ENCODE measurements at places on chromosomes 5 and 9.

DNA sequence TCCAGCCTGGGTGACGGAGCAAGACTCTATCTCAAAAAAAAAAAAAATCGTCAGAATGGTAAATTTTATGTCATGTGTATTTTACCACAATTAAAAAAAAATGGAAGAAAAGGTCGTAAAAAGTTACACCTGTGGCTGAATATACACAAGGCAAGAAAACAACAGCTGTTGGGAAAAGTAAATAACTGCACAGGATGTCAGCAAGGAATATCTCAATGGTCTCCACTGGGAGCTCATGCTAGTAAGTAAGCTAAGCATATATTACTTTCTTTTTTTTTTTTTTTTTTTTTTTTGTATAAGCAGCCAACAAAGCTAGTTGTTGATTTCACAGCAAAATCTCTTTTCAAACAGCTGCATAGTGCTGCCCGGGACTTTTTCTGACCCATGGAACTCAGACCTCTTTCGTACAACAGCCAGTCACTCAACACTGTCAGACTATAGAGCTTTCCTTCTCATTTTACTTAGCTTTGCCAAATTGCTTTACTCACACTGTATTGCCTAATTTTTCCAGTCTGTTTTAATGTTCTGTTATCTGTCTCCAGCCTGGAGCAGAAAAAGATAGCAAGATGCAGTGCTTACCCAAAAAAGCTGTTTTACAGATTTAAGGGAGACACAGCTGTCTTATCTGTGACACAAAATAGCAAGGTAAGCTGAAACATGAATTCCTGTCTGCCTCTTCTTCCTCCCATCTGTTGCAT is 175.9 kb downstream of the ENC1 start:
- no peak for DNase-seq

DNA sequence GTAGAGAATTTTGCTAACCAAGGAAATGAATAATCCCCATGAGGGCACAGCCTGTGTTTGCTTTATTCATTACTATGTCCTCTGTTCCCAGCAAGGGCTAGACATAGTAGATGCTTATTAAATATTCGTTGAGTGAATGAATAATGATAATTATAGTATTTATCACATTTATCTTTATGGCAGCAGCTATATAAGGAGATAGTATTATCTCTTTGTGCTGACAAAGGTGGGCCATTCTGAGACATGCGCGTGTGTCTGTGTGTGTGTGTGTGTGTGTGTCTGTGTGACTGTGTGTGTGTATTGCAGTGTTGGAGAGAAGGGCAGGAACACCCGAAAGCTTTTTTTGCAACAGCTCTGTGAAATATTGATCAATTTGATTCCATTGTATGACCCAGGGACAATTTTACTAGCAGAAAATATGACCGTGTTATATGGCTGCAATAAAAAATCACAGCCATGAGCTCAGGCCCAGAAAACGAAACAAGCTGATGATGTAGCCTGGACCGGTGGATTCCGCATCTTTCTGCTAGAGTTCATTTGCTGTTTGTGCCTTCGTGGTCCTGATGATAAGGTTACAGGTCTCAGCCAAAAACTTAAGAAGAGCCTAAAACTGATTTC is 39.8 kb downstream of the ZNF618 start:
- no peak for DNase-seq

- DNase-seq: no peak
Observed at GRCh38 chr9:14395317-14396082, 81.6 kb upstream of the NFIB start.

- no peak for DNase-seq
Observed at GRCh38 chr9:12719431-12719830, 26.2 kb downstream of the TYRP1 start.

DNA sequence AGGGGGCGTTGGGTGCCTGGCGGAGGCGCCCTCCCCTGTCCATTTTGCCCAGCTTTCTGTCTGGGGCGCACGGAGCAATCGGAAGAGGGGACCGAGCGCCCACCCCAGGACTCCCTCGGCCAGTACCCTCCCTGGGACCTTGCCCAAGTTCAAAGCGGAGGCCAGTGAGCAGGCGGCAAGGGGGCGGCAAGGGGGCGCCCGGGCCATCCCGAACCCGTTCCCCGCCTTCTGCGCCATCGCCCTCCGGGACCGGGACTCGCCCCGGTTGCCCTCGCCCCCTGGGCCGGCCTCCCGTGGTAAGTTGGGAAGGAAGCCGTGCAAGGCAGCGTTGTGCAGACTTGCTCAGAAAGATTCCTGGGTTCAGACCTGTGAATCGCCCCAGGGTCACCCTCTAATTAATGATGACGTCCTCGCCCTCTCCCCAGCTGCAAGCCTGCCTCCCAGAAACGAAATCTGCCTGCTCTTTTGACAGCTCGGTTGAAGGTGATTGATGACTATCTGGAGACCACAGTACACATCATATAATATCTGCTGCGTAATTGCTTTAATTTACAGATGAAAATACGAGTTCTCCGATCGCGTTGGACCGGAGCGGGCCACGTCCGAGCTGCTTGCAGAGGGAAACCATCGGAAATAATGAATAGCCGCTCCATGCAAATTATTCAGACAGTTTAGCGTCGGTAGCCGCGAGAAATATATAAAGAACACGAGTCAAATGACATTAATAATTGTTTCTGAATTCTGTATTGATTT is 1.4 kb upstream of the IRX4 start:
- DNase-seq: no peak

DNA sequence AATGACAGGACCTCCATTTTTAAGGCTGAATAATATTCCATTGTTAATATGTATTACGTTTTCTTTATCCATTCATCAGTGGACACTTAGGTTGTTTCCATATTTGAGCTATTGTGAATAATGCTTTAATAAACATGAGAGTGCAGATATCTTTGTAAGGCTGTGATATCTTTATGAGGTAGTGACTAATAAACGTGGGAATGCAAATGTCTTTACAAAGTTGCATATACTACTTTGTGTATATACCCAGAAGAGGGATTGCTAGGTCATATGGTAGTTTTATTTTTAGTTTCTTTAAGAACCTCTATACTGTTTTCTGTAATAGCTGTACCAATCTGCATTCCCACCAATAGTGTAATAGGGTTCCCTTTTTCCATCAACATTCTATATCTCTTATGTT is 148.7 kb downstream of the FOCAD start:
- DNase-seq: no peak

GRCh38 chr9:121289026-121289771 is 21.2 kb downstream of the GSN start:
- no peak for DNase-seq

DNA sequence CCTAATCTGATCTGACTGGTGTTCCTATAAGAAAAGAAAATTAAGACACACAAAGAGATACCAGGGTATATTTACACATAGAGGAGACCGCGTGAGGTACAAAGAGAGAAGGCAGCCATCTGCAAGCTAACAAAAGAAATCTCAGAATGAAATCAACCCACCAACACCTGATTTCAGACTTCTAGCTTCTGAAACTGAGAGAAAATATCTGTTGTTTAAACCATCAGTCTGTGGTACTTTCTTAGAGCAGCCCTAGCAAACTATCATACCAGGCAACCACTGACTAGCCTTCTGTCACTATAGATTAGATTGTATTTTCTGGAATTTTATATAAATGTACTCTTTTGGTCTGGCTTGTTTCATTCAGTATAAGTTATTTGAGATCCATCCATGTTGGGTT is 779.3 kb upstream of the ACO1 start:
- no peak for DNase-seq
